Renal pelvis (tissue), 12 donors: ENCODE measurements at places on chromosomes 13 and 19. TPM values are rescaled to one million over a fixed set of nuclear protein-coding genes. Genes with fewer than 3 reads are reported as not detected.

FCAR gene
- 0.29 TPM for polyA plus RNA-seq

ZNF763 gene
- 10.8 TPM for polyA plus RNA-seq

OLFM2 gene
- 23.7 TPM for polyA plus RNA-seq

RFPL4A gene
- polyA plus RNA-seq: 0.09 TPM

IGFL2 gene
- polyA plus RNA-seq: 0.18 TPM

C1QTNF9B gene
- polyA plus RNA-seq: 0.77 TPM

CACNA1A gene
- polyA plus RNA-seq: 2.0 TPM

CYP2A6 gene
- 0.14 TPM for polyA plus RNA-seq

DENND1C gene
- polyA plus RNA-seq: 45.2 TPM

SIAH3 gene
- 0.81 TPM for polyA plus RNA-seq

ZNF723 gene
- polyA plus RNA-seq: not detected

SOX1 gene
- not detected for polyA plus RNA-seq

RXFP2 gene
- 0.49 TPM for polyA plus RNA-seq

ZNF20 gene
- polyA plus RNA-seq: 7.8 TPM

PCCA gene
- polyA plus RNA-seq: 51.0 TPM

BLVRB gene
- polyA plus RNA-seq: 52.3 TPM

FAM32A gene
- polyA plus RNA-seq: 109 TPM

PTPRH gene
- 0.16 TPM for polyA plus RNA-seq

PSG4 gene
- polyA plus RNA-seq: not detected

NFIC gene
- 25.2 TPM for polyA plus RNA-seq

NKG7 gene
- 2.1 TPM for polyA plus RNA-seq

FGF22 gene
- polyA plus RNA-seq: 0.83 TPM

ATP7B gene
- 24.7 TPM for polyA plus RNA-seq

TLE2 gene
- polyA plus RNA-seq: 43.2 TPM

LACC1 gene
- polyA plus RNA-seq: 4.1 TPM

KLK2 gene
- polyA plus RNA-seq: 0.21 TPM

CLEC17A gene
- 0.10 TPM for polyA plus RNA-seq

SLC27A5 gene
- 13.8 TPM for polyA plus RNA-seq

KLK3 gene
- 0.47 TPM for polyA plus RNA-seq

IFT88 gene
- 48.8 TPM for polyA plus RNA-seq

ZNF563 gene
- 3.6 TPM for polyA plus RNA-seq

ZIC2 gene
- polyA plus RNA-seq: 0.27 TPM

LSM7 gene
- polyA plus RNA-seq: 107 TPM

ZNF285 gene
- polyA plus RNA-seq: 14.3 TPM

PABPC3 gene
- polyA plus RNA-seq: 0.73 TPM

RUBCNL gene
- 2.3 TPM for polyA plus RNA-seq

KASH5 gene
- 0.34 TPM for polyA plus RNA-seq

SBSN gene
- not detected for polyA plus RNA-seq

FRY gene
- 69.5 TPM for polyA plus RNA-seq

MATK gene
- polyA plus RNA-seq: 1.6 TPM

BEST2 gene
- not detected for polyA plus RNA-seq

TJP3 gene
- polyA plus RNA-seq: 14.5 TPM
